Activated T-cell treated with anti-CD3 and anti-CD28 coated beads, Interleukin-2, amount 50 U/mL, for 72 hours (primary cell): ENCODE measurements at places on chromosomes 11 and 22.

DNA sequence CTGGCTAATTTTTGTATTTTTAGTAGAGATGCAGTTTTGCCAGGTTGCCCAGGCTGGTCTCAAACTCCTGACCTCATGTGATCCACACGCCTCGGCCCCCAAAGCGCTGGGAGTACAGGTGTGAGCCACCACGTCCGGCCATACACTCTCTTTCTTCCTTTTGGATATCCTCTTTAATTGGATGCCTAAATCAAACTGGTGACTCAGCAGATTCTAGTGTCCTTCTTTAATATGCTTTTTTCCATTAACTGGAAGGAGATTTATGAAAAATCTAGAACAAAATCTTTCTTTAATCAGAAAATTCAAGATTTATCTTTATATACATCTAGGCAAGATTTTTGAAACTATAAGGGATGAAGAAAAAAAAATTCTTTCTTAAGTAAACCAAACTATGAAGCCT, 969.3 kb upstream of the CCDC90B start:
- no peak for DNase-seq
- H3K27ac ChIP-seq = no peak overlapping the region
- H3K27me3 ChIP-seq = no peaks in the 10 kb centered on the region
- no peaks in the 10 kb centered on the region for H3K4me1 ChIP-seq
- H3K4me3 ChIP-seq = no peak overlapping the region

GRCh38 chr11:119497717-119498116, 74.7 kb upstream of the THY1 start:
- H3K27me3 ChIP-seq = peaks cover 40% of the 10 kb centered on the region
- DNase-seq = no peak
- H3K27ac ChIP-seq = no peak overlapping the region
- H3K36me3 ChIP-seq = no peaks in the 10 kb centered on the region

GRCh38 chr11:126764231-126764630, 236.3 kb downstream of the KIRREL3 start:
- no peak for DNase-seq
- H3K36me3 ChIP-seq = no peaks in the 10 kb centered on the region
- no peak overlapping the region for H3K27ac ChIP-seq
- no peak overlapping the region for H3K4me3 ChIP-seq
- H3K4me1 ChIP-seq = no peaks in the 10 kb centered on the region

DNA sequence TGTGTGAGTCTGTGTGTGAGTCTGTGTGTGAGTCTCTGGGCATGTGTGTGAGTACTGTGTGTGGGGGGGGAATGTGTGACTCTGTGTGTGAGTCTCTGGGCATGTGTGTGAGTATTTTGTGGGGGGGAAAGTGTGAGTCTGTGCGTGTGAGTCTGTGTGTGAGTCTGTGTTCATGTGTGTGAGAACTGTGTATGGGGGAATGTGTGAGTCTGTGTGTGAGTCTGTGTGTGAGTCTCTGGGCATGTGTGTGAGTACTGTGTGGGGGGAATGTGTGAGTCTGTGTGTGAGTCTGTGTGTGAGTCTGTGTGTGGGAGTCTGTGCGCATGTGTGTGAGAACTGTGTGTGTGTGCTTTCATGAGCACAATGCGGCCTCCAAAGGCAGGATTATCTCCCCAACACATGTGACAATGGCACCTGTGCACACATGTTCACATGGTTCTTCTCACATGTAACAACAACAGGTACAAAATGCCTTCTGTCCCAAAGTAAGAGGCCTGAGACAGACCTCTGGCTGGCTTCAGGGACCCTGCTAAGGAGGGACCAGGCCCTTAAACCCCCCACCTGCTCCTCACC, 1.6 kb downstream of the CD5 start:
- H3K27me3 ChIP-seq = no peaks in the 10 kb centered on the region
- H3K36me3 ChIP-seq = peaks cover 21% of the 10 kb centered on the region
- peaks cover 48% of the 10 kb centered on the region for H3K4me1 ChIP-seq
- peak overlapping the region; percentile 89 for H3K27ac ChIP-seq

- no peak overlapping the region for H3K27ac ChIP-seq
- DNase-seq = no peak
- H3K4me1 ChIP-seq = peaks cover 42% of the 10 kb centered on the region
- H3K4me3 ChIP-seq = no peak overlapping the region
- H3K27me3 ChIP-seq = no peaks in the 10 kb centered on the region
- peaks cover 1% of the 10 kb centered on the region for H3K36me3 ChIP-seq
These were observed 50.7 kb downstream of the CD82 start for GRCh38 chr11:44615913-44616791.

DNA sequence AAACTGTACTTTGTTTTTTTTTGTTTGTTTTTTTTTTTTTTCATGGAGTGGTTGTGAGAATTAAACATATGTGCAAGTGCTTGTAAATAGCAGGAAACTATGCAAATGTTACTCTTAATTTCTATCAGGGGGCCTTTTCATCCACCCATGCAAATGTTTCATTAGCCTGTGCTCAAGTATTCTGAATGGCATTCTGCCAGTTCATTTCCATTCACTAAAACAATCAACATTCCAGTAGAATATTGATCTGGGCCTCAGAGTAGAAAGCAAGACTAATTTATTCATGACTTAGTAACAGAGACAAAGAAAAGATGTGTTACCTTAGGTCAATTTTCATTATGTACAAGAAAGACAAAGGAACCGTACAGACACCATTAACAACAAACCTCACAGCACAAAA, 971.4 kb downstream of the DLG2 start:
- no peak overlapping the region for H3K27ac ChIP-seq
- no peak overlapping the region for H3K4me3 ChIP-seq
- H3K27me3 ChIP-seq = no peaks in the 10 kb centered on the region

DNA sequence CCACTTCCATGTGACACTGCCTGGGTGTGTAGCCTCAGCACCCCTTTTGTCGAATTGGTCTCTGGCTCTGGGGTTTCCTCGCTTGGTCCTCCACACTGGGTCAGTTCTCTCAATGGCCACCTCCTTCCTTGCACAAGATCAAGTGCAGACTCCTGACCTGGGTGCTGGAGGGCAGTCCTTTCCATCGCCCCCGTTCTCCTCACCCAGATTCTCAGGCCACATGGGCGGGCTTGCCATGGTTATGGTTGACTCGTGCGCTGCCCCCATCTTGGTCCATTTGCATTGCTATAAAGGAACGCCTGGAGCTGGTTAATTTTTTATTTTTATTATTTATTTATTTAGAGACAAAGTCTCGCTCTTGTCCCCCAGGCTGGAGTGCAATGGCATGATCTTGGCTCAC, 5.5 kb upstream of the PARVB start:
- DNase-seq = no peak
- peaks cover under 1% of the 10 kb centered on the region for H3K4me1 ChIP-seq
- H3K4me3 ChIP-seq = no peak overlapping the region
- H3K27me3 ChIP-seq = no peaks in the 10 kb centered on the region

DNA sequence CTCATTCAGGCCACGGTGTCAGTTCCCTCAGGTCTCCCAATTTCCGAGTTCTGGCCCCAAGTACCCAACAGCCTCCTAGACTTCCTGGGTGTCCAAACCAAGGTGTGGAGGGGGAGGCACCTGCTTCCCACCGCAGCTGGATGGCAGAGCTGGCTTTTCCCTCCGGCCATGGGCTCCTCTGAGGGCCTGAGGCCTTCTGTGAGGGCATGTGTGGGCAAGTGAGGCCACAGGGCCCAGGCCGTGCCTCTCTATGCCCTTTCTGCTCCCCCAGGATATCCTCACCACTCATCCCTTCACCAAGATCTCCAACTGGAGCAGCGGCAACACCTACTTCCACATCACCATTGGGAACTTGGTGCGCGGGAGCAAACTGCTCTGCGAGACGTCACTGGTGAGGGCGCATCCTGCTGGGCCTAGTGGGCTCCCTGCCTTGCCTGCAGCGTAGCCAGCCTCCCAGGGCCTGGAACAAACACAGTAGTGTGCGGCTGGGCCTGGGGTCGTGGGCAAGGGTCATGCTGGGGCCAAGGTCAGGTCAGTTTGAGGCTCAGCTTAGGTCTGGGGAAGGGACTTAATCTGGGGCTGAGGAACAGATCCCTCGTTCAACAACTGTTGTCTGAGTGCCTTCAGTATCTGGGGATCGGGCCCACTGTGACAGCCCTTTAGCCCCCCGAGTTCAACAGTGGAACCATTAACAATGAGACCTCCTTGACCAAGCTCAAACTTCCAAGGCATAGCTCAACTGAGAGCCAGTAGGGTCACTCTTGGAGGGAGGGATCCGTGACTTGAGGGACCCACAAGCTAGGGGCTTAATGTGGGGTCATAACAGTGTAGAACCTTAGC, 85.8 kb downstream of the MYO7A start:
- no peak for DNase-seq
- H3K27ac ChIP-seq = no peak overlapping the region
- H3K36me3 ChIP-seq = no peaks in the 10 kb centered on the region
- no peaks in the 10 kb centered on the region for H3K27me3 ChIP-seq

- no peak for DNase-seq
- H3K4me1 ChIP-seq = no peaks in the 10 kb centered on the region
- peaks cover 15% of the 10 kb centered on the region for H3K36me3 ChIP-seq
- no peaks in the 10 kb centered on the region for H3K27me3 ChIP-seq
- H3K27ac ChIP-seq = no peak overlapping the region
These were observed 27.8 kb downstream of the FCHSD2 start for GRCh38 chr11:73114110-73114834.

GRCh38 chr11:556662-557256, 3.8 kb downstream of the LMNTD2 start:
- no peak overlapping the region for H3K27ac ChIP-seq
- peaks cover 9% of the 10 kb centered on the region for H3K4me1 ChIP-seq
- H3K27me3 ChIP-seq = peaks cover 15% of the 10 kb centered on the region

GRCh38 chr11:12158909-12159308, 48.5 kb downstream of the MICAL2 start:
- H3K4me1 ChIP-seq = peaks cover 85% of the 10 kb centered on the region
- H3K4me3 ChIP-seq = peak overlapping the region; percentile 42
- peaks cover 27% of the 10 kb centered on the region for H3K36me3 ChIP-seq
- no peak for DNase-seq
- no peaks in the 10 kb centered on the region for H3K27me3 ChIP-seq

DNA sequence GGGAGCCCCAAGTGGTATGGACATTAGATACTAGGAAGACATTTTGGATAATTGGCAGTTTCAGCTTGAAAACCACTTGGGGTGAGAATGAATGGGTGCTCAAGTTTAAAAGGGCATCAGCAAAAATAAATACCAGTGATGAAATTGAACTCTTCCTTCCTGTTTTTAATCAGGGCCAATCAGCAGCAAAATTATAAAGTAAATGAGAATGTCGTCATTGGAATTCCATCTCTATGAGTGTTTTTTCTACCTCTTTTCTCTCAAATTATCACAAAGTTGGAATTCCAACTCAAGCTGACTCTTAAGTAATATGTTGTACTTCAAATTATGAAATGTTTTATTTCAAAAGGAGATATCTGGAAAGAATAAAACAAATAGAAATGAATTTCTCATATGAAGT, 730.6 kb downstream of the METTL15 start:
- H3K36me3 ChIP-seq = no peaks in the 10 kb centered on the region
- H3K4me1 ChIP-seq = no peaks in the 10 kb centered on the region
- no peaks in the 10 kb centered on the region for H3K27me3 ChIP-seq
- DNase-seq = no peak

DNA sequence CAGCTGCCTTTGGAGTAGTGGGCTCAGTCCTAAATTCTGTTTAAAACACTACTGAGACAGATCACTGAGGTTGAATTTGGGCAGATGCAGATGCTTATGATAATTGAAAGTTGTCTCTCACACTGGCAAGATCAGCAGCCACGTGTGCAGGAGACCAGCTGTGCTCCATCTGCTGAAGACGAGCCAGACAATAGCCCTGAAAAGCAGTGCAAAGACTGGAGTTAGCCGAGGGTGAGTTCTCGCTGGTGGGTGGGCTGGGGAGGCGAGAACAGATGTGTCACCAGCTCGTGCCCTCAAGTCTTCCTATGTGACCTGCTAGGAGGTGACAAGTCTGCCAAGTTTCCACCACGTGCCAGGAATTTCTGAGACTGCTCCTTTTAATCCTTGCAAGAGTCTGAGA, 661.3 kb upstream of the B3GAT1 start:
- H3K36me3 ChIP-seq = no peaks in the 10 kb centered on the region
- no peak overlapping the region for H3K27ac ChIP-seq
- H3K4me3 ChIP-seq = no peak overlapping the region
- H3K4me1 ChIP-seq = no peaks in the 10 kb centered on the region

GRCh38 chr11:133919330-133920108, 37.2 kb downstream of the IGSF9B start:
- H3K4me1 ChIP-seq = peaks cover 5% of the 10 kb centered on the region
- H3K27ac ChIP-seq = no peak overlapping the region
- peak overlapping the region; percentile 59 for H3K4me3 ChIP-seq
- no peaks in the 10 kb centered on the region for H3K27me3 ChIP-seq
- no peak for DNase-seq
- H3K36me3 ChIP-seq = no peaks in the 10 kb centered on the region

- no peaks in the 10 kb centered on the region for H3K36me3 ChIP-seq
- peaks cover 4% of the 10 kb centered on the region for H3K27me3 ChIP-seq
- DNase-seq = no peak
- H3K4me1 ChIP-seq = no peaks in the 10 kb centered on the region
These were observed 22.6 kb downstream of the IZUMO1R start for GRCh38 chr11:94326947-94327346.

- no peak overlapping the region for H3K4me3 ChIP-seq
- H3K36me3 ChIP-seq = peaks cover 2% of the 10 kb centered on the region
- DNase-seq = no peak
- no peaks in the 10 kb centered on the region for H3K4me1 ChIP-seq
- H3K27ac ChIP-seq = no peak overlapping the region
These were observed 56.7 kb downstream of the CLPB start for GRCh38 chr11:72377596-72377995.

- no peaks in the 10 kb centered on the region for H3K36me3 ChIP-seq
- no peak overlapping the region for H3K27ac ChIP-seq
- no peak for DNase-seq
- H3K4me3 ChIP-seq = no peak overlapping the region
- no peaks in the 10 kb centered on the region for H3K4me1 ChIP-seq
These were observed 23.7 kb upstream of the SLC35F2 start for GRCh38 chr11:107882095-107882820.

DNA sequence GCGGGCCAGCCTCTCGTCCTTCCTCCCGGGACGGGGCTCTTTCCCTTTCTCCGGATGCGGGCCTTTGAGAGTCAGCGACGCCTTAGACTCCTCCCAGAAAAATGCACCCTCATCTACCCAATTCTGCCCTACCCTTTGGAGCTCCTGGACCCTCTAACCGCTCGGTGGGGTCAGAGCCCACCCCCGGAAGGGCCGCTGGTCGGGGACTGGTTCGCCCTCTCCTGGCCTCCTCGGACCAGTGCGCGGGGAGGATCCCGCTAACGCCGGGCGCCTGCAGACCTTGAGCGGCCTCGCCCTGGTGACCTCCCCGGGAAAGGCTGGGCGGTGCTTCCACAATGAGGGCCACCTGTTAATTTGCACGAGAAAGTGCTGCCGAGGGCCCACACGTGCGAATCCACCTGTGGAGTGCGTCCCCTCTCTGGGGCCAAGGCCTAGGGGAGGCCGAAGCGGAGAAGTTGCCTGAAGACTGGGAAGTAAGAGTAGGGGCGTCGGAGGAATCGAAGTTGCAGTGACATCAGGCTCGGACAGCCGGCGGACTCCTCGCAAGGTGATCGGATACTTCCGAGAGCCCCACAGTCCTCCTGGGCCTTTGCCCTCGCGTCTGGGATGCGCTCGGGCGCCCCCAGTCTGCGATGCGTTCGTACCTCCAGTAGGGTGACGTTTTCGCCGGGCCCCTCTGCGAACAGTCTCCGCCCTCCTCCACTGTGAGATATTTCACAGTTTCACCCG, 61.5 kb downstream of the ENDOD1 start:
- H3K4me3 ChIP-seq = peak overlapping the region; percentile 79
- H3K27me3 ChIP-seq = no peaks in the 10 kb centered on the region
- H3K4me1 ChIP-seq = peaks cover 52% of the 10 kb centered on the region
- DNase-seq = peak; percentile 91

GRCh38 chr11:44305470-44306051, 4.4 kb downstream of the ALX4 start:
- peaks cover 79% of the 10 kb centered on the region for H3K27me3 ChIP-seq
- H3K4me1 ChIP-seq = peaks cover 26% of the 10 kb centered on the region
- no peaks in the 10 kb centered on the region for H3K36me3 ChIP-seq
- peak overlapping the region; percentile 51 for H3K27ac ChIP-seq
